ENCODE measurements at places on chromosomes 12 and 14. TPM values are rescaled to one million over a fixed set of nuclear protein-coding genes. Genes with fewer than 3 reads are reported as not detected.

Gene KRT7
- 1,411 TPM for total RNA-seq

Gene RTN1
- 8.4 TPM for total RNA-seq

Gene BEST3
- total RNA-seq = 0.20 TPM

Gene SAMD15
- total RNA-seq = 12.5 TPM

Gene EEF1AKMT3
- 7.6 TPM for total RNA-seq

Gene MYF6
- total RNA-seq = not detected

Gene MIP
- not detected for total RNA-seq

Gene RIMBP2
- 2.9 TPM for total RNA-seq

Gene CDK4
- 105 TPM for total RNA-seq

Gene TULP3
- 30.7 TPM for total RNA-seq

Gene SMCO3
- 0.80 TPM for total RNA-seq

Gene CEP128
- 12.0 TPM for total RNA-seq

Gene PSMC6
- 69.5 TPM for total RNA-seq
